ENCODE measurements at places on chromosomes 13 and 19.

- no peak for DNase-seq
Measured at GRCh38 chr13:22090106-22090505, 419.2 kb downstream of the FGF9 start.

- DNase-seq: no peak
Measured at GRCh38 chr19:4389511-4390016, 10.8 kb downstream of the SH3GL1 start.

DNA sequence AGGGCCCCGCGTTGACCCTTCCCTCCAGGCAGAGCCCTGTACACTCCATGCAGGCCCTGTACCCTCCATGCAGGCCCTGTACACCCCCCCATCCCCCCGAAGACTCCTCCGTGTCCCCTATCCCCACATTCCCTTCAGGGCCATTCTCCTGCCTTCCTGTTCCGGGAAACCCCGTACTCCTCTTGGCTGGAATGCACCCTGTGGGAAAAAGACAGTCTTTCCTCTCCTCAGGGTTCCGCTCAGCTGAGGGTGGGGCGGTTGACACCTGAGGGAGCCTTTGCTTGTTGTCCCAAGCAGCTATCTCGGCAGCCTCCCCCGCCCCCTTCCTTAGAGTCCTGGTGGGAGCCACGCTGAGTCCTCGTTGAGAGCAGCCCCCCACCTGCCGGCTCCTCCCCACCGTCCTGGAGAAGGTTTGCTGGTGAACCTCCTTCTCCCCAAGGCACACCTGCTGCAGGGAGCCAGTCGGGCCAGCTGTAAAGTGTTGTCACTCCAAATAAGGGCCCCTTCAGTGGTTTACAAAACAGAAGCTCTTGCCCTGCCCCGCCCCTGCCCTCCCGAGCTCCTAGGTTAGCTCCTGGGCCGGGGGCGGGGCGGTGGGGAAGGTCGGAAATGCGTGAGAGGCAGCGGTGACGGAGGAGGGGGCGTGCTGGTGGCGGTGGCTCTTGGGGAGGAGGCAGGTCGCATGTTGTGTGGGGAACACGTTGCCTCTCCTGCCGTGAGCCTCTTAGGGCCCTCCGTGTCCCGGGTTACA is 1.5 kb downstream of the GNA11 start:
- no peak for DNase-seq

DNA sequence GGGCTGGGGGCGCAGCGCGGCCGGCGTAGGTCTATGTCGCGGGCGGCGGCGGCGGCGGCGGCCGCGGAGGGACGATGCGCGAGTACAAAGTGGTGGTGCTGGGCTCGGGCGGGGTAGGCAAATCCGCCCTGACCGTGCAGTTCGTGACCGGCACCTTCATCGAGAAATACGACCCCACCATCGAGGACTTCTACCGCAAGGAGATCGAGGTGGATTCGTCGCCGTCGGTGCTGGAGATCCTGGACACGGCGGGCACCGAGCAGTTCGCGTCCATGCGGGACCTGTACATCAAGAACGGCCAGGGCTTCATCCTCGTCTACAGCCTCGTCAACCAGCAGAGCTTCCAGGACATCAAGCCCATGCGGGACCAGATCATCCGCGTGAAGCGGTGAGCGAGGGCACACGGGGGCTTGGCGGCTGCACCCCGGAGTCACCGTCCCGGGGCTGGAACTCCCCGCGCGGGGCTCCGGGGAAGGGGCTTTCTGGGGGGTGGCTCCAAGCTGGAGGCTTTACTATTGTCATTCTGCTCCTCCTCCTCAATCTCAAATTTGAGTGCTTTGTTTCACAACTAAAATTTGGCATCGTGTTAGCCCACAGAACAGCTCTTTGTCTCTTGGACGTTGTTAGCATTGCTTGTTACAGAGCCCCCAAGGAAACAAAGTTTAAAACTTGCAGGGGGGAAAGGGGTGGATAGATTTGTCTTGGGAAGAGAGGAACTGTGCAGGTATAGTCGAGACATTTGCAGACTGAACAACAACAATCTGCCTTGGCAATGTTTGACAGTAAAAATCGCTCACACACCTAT is 630 bp downstream of the RAP2A start:
- DNase-seq: no peak

DNA sequence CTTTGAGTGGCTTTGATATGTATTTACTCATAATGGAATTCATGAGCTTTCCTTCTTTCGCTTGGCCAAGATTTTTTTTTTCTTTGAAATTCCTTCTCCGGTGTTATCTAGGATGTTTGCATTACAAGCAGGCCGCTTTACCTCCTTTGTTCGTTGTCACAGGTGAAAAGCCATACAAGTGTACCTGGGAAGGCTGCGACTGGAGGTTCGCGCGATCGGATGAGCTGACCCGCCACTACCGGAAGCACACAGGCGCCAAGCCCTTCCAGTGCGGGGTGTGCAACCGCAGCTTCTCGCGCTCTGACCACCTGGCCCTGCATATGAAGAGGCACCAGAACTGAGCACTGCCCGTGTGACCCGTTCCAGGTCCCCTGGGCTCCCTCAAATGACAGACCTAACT is 16.7 kb downstream of the KLF5 start:
- no peak for DNase-seq

GRCh38 chr19:52094526-52095130 is 937 bp downstream of the ZNF841 start:
- DNase-seq: no peak

GRCh38 chr19:51386882-51387520 is 773 bp downstream of the LIM2 start:
- no peak for DNase-seq

DNA sequence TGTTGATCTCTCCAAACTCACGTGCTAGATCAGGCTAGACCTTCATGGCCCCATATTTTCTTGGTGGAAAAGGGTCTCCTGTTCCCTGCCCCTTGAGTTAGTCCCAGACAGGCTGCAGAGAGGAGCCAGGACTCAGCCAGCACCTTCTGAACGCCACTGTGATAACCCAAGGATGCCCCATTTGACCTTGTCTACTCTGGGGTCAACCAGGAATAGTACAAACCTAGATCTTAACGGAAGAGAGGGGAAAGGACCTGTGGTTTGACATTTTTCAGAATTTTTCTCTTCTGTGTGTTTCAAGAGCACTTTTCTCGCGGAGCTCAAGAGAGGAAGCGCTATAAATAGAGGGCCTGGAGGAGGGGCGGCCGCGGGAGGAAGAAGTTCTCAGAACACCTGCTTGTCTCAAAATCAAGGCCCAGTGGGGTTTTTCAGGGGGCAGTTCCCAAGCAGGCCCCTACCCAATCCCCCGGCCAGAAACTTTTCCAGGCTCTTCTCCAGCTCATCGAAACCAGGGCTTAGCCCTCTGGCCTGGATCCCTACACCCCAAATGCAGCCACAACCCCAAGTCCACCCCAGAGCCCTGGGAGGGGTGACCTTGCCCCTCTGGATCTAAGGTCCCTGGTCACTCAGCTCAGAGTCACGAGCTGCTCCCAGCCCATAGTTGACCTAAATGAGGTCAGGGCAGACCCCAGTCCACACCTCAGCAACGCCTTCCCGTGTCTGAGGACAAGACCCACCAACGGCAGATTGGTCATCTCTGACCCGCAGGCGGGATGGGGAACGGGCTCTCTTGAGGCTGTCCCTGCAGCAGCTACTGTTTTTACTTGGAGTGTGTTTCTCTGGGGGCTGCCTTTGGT is 75.6 kb upstream of the TM9SF2 start:
- no peak for DNase-seq

DNA sequence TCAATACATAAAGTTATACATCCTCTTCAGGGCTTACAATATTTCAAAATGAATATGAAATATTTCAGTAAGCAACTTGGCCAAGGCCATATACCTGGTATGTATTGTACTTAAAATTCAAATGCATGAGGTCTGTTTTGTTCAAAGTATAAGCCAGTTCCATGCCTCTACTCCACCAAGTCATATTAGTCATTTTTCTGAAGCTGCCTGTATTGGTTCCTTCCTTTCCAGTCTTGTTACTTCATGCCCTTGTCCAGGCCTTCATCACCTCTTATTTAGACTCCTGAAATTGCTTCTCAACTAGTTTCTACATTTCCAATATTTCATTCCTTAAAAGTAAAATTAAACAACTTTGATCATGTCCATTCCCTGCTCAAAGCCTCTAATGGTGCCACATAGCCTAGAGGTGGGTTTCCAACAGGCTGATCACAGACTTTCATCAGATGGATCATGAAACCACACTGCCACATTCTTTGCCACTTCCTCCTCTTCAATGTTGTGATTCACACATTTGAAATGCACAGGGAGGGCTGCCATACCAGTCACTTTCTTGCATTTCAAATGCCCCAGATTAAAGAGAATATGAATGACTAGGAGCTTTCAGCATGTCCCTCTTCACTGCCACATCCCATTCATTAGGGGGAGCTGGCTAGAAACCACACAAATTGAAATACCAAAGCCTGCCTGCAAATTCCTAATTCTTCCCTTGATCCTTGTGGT is 424.1 kb upstream of the DACH1 start:
- no peak for DNase-seq

- no peak for DNase-seq
Measured at GRCh38 chr13:65292488-65292901, 1937.6 kb downstream of the PCDH9 start.

DNA sequence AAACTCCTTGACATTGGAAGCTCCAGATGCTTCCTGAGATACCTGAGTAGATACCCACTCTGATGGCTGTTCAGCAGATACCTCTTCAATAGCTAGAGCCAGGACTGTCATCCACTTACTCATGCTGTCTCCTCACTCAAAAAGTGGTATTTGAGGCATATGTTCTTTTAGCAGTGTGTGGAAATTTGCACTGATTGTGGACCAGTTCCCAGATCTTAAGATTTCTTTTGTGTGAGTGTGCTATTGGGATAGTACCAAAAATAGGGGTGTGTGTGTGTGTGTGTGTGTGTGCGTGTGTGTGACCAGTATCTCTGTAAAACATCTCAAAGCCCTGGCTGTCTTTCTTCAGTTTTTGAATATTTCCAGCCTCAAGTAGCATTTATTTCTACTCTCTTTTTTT is 108.3 kb downstream of the SLITRK5 start:
- no peak for DNase-seq

GRCh38 chr13:82947191-82947621 is 935.1 kb downstream of the SLITRK1 start:
- no peak for DNase-seq

- no peak for DNase-seq
Measured at GRCh38 chr13:32060401-32060878, 28.9 kb downstream of the FRY start.

- no peak for DNase-seq
Measured at GRCh38 chr13:46572752-46573431, 19.9 kb downstream of the LRCH1 start.

GRCh38 chr19:38247734-38248268 is 8.4 kb downstream of the PPP1R14A start:
- no peak for DNase-seq

DNA sequence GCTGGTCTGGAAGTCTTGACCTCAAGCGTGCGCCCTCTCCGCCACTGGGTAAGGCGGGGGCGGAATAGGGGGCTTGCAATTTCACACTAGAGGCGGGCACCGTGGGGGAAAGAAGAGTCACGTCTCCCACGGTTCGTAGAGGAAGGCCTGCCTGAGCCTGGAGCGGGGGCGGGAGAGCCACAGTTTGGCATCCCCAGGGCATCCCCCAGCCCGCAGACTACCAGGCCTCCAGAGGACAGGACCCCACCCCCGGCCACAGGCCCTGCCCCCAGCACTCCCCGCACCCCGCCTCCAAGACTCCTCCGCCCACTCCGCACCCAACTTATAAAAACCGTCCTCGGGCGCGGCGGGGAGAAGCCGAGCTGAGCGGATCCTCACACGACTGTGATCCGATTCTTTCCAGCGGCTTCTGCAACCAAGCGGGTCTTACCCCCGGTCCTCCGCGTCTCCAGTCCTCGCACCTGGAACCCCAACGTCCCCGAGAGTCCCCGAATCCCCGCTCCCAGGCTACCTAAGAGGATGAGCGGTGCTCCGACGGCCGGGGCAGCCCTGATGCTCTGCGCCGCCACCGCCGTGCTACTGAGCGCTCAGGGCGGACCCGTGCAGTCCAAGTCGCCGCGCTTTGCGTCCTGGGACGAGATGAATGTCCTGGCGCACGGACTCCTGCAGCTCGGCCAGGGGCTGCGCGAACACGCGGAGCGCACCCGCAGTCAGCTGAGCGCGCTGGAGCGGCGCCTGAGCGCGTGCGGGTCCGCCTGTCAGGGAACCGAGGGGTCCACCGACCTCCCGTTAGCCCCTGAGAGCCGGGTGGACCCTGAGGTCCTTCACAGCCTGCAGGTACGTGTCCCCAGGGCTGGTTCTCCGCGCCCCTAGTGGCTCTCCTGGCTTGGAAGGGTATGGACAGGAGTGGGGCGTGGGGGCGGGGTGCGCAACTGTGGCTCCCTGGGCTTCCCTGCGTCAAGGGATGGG is at the start of gene ANGPTL4:
ANGPTL4 (plus strand) TSS at position 353 of the 969 bp plus-strand sequence; CDS start at position 520, 167 bp downstream.
- DNase-seq: no peak

DNA sequence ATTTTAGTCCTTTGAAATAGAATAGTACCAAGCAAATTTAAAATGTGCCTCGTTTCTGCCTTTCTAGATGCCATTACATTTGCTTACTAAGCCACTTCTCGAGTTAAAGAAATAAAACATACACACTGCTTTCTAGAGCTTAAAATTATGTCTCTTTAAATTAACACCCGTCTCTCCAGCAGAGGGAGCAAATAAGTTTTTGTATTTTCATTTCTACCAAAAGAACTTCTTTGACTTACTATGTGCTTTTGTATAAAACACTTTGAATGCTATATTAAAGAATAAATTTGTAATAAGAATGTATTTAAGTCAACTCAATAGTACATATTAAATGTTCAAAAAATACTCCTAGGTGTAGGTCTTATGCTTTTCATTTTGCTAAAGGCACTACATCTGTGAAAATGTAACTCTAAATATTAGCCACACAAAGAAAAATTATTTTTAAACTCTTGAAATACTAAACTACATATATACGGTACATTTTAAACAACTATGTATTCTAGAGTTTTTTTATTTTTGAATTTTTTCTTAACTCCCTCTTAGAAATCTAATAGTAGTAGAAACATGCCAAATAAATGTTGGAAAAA is 269.3 kb upstream of the MIR17HG start:
- peak; percentile 31 for DNase-seq

GRCh38 chr19:32349051-32349450 is 3.6 kb downstream of the ZNF507 start:
- DNase-seq: no peak

DNA sequence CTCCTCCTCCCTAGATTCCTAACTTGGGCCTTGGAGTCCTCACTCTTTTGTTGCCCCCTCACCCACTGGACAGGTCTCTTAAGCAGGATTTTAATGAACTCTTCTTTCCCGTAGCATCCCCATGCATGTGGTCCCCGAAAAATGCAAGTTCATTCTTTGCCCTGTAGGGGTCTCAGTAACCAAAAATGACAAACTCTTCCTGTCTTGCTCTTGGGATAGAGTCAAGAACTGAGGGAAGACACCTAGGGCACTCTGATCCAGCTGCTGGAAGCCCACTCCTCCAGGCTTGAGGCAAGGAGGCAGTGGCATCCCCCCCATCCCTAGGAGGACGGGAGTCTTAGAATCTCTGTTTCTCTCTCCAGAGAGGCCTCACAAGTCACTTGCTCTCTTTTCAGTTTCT is 987.0 kb downstream of the DIAPH3 start:
- no peak for DNase-seq

GRCh38 chr13:48654511-48654910 is 782 bp downstream of the CYSLTR2 start:
- no peak for DNase-seq

GRCh38 chr19:19445911-19446361 is 40.5 kb downstream of the GATAD2A start:
- DNase-seq: no peak

GRCh38 chr19:38993271-38993670 is 17.7 kb upstream of the FBXO17 start:
- DNase-seq: no peak

All from SHP77 treated with DMSO at 0.1 percent for 48 hours (cell line).